ENCODE measurements at places on chromosomes 3 and 15. TPM values are rescaled to one million over a fixed set of nuclear protein-coding genes. Genes with fewer than 3 reads are reported as not detected.

GRCh38 chr15:89880727-89881126, 13.1 kb downstream of the AP3S2 start:
- no peak for DNase-seq
- H3K36me3 ChIP-seq = no peaks in the 10 kb centered on the region
- H3K4me1 ChIP-seq = no peaks in the 10 kb centered on the region
- H3K27me3 ChIP-seq = no peaks in the 10 kb centered on the region

GRCh38 chr3:148128136-148128535, 569.6 kb upstream of the AGTR1 start:
- H3K27ac ChIP-seq = no peak overlapping the region
- no peak for DNase-seq

DNA sequence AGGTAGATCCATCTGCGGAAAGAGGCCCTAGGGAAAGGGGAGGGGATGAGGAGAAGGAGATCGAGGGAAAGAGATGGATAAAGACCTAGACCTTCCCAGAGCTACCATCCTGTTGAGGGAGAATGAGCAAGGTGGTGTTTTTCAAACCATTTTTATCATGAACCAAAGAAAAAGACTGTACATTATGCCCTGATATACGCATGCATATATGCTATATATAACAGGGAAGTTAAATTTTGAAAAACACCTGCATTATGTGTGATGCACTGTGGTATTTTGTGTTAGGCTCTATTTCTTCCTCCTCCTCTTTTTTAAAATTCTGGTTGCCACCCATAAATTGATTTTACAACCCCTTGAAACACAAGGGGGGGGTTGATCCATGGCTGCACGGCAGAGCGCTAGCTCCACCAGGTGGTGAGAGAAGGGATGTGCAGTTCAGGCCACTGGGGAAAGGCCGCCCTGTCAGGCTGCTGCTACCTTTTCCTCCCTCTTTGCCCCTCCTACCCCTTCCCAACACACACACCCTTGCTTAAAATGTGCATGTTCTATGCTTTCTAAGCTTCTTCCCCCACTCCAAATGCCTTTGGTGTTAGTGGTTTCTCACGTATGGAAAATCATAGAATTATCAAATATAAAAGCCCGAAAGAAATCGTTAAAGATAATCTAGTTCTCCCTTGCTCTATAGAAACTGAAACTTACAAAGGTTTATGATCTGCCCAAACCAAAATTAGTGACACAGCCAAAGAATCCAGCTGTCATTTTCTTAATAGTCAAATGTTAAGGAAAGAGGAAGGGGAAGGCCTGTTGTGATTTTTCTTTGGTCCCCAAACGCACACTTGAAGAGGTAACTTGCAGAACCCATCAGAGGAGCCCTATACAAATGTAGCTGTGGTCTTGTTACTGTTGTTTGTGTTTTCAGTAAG, 262.0 kb upstream of the UMPS start:
- no peaks in the 10 kb centered on the region for H3K4me1 ChIP-seq
- H3K36me3 ChIP-seq = no peaks in the 10 kb centered on the region
- peak; percentile 31 for DNase-seq
- no peaks in the 10 kb centered on the region for H3K27me3 ChIP-seq
- no peak overlapping the region for H3K27ac ChIP-seq

DNA sequence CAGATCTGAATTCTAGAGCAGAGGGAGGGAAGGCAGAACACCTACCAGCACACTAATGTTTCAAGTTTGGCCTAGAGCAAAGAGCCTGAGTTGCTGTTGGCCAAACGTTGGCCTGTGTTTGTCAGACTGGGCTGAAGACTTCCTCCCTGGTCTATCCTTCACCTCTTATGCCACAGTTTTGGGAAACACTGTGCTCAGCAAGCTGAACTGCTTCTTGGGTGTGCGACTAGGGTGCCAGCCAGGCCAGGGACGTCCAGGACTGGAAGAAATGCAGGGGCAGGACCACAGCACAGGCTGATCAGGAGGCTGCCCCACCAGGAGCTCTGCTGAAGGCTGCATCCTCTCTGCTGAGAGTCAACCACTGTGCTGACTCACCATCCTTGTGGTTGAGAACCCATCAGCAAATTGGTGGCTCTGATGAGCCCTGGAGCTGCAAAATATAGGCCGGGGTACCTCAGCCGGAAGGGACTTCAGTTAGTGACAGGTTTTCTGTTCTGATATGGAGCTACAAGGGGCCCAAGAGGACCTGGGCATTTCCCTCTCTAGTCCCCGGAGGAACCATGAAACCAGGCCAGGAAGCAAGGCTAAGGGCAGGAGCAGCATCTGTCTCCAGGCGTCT, 131.6 kb upstream of the RASGRP1 start:
- no peaks in the 10 kb centered on the region for H3K4me1 ChIP-seq
- no peak overlapping the region for H3K27ac ChIP-seq
- H3K36me3 ChIP-seq = no peaks in the 10 kb centered on the region

The PCYT1A gene
- 52.9 TPM for total RNA-seq

The CYP8B1 gene
- total RNA-seq = not detected

The SLC24A5 gene
- not detected for total RNA-seq

The SLC9C1 gene
- not detected for total RNA-seq

Data from uterus (tissue), 4 donors.